ENCODE measurements at places on chromosomes 4 and X. TPM values are rescaled to one million over a fixed set of nuclear protein-coding genes. Genes with fewer than 3 reads are reported as not detected.

DNAJB14 gene
- total RNA-seq, result 28.6 TPM

PPP4R3C gene
- total RNA-seq, result 1.2 TPM

SAP30 gene
- 11.4 TPM for total RNA-seq

TDO2 gene
- total RNA-seq, result 0.83 TPM

TSR2 gene
- 53.0 TPM for total RNA-seq

ELOVL6 gene
- 13.2 TPM for total RNA-seq

NAP1L2 gene
- total RNA-seq, result not detected

UFSP2 gene
- 22.7 TPM for total RNA-seq

SMR3B gene
- total RNA-seq, result not detected

DGKK gene
- not detected for total RNA-seq

COX7B2 gene
- 12.7 TPM for total RNA-seq

SSX2B gene
- total RNA-seq, result not detected

UNC5C gene
- not detected for total RNA-seq

MAGEA2B gene
- 35.3 TPM for total RNA-seq
